ENCODE measurements at places on chromosomes 3 and 15.

DNA sequence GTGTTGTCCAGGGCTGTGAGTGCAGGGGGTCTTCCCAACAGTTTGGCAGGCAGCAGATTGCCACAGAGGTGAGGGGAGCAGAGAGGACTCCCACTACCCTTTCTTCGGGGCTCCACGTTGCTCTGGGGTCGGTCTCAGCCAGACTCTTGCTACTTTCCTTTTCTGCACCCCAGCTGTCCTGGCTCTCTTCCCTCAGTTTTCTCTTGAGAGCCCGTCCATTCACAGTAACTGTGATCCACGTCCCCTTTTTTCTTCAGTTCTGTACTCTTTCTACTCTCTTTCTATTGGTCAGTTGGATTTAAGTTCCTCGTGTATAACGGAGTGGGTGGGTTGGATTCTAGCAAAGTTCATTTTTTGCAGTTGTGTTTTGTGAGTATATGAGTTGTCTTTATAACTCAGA, 105.8 kb downstream of the UNC13C start:
- peak; percentile 68 for DNase-seq

DNA sequence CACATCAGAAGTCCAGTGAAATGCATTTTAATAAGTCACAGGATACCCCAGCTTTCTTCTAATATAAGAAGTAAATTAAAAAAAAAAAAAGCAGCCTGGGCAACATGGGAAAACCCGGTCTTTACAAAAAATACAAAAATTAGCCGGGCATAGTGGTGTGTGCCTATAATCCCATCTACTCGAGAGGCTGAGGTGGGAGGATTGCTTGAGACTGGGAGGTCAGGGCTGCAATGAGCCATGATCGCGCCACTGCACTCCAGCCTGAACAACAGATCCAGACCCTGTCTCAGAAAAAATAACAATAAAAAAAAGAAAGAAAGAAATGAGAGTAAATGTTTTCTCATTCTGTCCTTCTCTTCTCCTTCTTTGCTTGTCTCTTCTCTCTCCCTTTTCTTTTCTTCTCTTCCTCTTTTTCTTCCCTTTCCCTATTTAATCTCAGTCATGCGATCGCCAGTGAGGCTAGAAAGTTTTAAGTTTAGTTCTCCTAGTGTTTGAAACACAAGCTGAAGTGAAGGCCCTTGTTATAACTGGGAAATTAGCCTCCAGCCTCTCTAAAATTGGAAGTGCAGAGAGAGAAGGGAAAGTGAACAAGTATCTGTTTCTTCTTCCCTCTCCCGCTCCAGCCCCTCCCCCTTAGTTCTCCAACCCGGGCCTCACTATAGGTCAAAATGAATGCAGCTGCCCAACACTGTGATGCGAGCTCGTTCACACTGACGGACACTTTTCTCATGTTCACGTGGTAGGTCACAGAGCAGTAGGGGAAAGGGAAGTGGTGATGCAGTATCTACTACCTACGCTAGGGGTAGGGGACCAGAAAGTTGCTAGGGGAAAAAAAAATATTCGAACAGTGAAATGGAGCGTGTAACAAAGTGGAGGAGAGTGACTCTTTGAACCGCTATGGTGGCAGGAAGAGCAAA, 23.5 kb upstream of the TSC22D2 start:
- peak; percentile 83 for DNase-seq

GRCh38 chr3:9793161-9793781, 389 bp downstream of the ARPC4 start:
- peak; percentile 40 for DNase-seq

- DNase-seq, result no peak
Observed at GRCh38 chr15:31485431-31485830, 158.8 kb downstream of the KLF13 start.

- peak; percentile 38 for DNase-seq
Observed at GRCh38 chr3:80688814-80689213, 921.0 kb upstream of the ROBO1 start.

DNA sequence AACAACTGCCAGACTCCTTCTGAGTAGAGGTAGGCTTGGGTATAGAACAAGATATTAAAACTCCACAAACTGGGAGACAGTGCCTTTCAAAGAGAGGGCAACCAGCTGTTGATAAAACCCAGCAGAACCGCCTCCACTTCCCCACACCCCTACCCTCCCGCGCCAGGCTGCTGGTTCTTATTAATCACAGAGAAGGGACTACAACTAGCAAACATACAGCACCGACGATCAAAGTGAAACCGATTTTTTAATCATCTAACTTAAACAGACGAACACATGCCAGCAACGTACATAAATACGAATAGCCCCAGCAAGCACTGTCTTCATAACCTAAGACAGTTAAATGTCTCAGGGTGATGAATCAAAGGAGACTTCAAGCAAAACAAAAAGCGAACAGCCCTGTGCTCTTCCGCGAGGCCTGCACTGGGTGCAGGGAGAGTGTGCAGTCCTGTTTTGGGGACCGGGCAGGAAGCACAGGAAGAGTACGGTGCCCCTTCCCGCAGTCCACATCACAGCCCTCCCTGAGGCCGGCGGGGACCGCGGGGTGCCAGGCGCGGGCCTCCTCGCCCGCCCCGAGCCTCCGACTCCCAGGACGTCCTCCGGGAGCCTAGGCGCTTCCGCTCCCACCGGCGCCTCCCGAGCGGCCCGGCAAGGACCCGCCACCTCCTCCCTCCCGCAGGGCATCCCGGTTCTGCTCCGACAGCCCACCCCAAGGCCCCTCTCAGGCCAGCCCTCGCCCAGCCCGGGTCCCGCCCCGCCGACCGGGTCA, 75.1 kb upstream of the VGLL4 start:
- peak; percentile 65 for DNase-seq

GRCh38 chr15:91135201-91136130, 35.4 kb downstream of the SV2B start:
- no peak for DNase-seq

DNA sequence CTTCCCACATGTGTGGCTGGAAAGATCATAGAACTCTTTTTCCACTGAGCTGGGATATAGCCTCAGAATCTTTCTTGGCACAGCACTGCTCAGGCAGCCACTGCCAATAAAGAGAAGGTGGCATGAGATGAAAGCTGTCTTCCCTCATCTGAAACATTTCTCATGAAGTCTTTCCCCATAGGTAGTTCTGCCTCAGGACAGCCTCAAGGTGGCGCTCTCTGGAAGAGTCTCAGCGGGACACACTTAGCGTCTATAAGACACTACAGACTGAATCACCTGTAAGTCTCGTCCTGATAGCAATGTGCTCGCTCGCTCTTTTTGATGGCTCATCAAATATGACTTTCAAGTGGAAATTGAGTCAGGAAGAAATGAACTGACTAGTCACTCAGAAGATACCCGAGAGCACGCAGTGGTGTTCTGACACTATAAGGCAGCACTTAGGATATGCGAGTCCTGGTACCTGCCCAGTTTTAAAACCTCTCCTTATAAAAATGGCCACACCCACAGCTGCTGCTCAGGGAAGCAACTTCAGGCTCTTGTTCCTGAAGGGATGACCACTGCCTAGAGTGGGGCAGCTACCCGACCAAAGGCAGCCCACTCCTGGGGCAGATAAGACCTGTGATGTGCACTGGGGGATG, 269.5 kb downstream of the SUCLG2 start:
- peak; percentile 64 for DNase-seq

DNA sequence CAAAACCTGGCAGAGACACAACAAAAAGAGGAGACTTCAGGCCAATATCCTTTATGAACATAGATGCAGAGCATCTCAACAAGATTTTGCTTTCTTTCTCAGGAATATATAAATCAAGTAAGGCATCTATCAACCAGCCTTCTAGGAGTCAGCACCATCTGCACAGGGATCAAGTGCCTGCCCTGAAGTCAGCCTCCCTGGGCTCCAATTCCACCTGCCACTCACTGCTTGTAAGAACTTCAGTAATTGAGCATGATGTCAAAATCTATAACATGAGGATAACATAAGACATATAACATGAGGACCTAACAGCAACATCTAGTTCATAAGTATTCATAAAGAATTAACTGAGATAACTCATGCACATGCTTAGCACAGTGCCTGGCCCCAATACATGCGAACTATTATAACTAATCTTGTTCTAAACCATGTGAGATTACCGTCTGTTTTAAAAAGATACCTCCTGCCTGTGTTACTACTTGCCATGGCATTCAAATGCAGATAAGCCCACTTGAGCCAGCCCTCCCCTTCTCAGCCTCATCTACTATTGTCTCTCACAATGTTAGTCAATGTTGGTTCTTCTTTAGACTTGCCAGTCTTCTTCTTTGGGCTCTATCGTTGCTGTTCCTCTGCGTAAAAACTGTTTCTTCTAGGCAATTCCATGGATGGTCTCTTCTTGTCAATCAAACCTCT, 91.6 kb downstream of the PLD1 start:
- DNase-seq, result no peak

DNA sequence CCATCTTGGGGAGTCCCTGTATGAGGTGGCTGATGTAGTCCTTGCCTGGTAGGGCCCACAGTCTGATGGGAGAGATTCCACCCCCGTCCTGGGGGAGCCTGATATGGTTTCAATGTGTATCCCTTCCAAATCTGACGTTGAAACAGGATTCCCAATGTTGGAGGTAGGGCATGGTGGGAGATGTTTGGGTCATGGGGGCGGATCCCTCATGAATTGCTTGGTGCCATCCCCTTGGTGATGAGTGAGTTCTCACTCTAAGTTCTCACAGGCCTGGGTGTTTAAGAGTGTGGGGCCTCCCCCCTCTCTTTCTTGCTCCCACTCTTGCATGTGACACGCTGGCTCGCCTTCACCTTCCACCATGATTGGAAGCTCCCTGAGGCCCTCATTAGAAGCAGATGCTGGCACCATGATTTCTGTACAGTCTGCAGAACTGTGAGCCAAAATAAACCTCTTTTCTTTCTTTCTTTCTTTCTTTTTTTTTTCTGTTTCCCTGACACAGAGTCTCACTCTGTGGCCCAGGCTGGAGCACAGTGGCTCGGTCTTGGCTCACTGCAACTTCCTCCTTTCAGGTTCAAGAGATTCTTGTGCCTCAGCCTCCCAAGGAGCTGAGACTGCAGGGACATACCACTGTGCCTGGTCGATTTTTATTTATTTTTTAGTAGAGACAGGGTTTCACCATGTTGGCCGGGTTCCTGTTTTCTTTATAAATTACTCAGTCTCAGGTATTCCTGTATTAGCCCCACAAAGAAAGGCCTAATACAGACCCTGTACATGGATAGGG, 28.6 kb downstream of the ITGA11 start:
- DNase-seq, result no peak

- DNase-seq, result peak; percentile 8
Observed at GRCh38 chr15:98154863-98155262, 194.4 kb downstream of the ARRDC4 start.

GRCh38 chr15:92393980-92394308, 263 bp downstream of the ST8SIA2 start:
- peak; percentile 46 for DNase-seq

- DNase-seq, result no peak
Observed at GRCh38 chr3:174532776-174533175, 326.4 kb upstream of the NAALADL2 start.

- no peak for DNase-seq
Observed at GRCh38 chr3:185912512-185912911, 25.3 kb downstream of the TRA2B start.

- no peak for DNase-seq
Observed at GRCh38 chr15:64348455-64348854, 7.5 kb downstream of the CSNK1G1 start.

DNA sequence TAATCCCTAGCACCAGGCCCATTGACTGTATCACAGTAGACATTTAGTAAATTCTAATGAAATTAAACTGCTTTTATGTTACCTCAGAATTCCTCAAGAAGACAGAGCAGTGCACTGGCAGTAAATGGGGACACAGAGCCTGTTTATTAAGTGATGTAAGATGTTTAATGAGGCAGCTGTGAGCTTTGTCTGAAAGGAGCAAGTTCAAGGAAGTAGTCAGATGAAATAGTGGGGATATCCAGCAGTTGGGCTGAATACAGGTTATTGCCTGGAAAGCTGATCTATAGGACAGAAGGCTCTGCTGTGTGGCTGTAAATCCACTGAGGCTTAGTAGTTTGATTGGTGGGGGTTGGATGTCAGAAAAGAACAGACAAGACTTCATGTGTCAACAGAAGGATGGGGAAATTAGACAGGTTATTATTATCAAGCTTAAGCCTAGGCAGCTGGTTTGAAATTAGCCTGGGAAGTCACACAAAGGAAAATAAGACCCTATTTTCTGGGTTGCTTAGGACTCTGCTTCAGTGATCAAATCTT, 62.2 kb downstream of the PFN2 start:
- no peak for DNase-seq

DNA sequence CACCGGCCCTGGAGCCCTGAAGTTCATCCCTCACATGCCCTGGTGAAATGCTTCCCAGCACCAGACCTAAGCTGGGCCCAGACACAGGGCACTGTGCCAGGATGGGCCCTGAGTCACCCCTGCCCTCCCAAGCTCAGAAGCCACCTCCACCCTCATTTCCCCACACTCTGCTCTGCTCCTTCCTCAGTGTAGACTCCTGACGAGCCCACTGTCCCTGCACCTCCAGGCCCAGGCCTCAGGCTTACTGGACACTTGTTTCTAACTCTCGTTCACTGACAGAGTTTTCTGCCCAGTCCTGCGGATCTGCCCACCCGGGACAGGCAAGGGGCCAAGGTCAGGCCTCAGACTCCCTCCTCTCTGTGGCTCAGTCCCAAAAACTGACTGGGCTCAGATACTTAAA, 112.6 kb upstream of the RNF7 start:
- no peak for DNase-seq

- DNase-seq, result no peak
Observed at GRCh38 chr3:161420746-161421145, 49.4 kb upstream of the SPTSSB start.

GRCh38 chr3:177795859-177796258, 598.6 kb upstream of the TBL1XR1 start:
- no peak for DNase-seq

DNA sequence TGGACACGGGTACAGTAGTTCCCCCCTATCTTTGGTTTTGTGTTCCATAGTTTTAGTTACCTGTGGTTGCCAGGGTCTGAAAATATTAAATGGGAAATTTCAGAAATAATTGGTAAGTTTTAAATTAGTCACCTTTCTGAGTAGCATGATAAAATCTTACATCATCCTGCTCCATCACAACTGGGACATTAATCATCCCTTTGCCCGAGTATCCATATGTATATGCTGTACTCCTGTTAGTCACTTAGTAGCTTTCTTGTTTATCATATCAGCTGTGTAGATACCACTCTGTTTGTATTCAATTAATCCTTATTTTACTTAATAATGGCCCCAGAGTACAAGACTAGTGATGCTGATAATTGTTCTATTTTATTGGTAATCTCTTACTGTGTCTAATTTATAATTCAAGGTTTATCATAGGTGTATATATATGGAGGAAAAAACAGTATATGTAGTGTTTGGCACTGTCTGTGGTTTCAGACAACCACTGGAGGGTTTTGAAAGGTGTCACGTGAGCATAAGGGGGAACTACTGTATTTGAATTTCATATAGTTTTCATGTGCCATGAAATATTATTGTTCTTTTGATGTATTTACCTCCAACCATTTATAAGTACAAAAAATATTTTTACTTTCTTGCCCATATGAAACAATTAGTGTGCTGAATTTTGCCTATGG, 41.4 kb downstream of the CTDSPL2 start:
- DNase-seq, result no peak

DNA sequence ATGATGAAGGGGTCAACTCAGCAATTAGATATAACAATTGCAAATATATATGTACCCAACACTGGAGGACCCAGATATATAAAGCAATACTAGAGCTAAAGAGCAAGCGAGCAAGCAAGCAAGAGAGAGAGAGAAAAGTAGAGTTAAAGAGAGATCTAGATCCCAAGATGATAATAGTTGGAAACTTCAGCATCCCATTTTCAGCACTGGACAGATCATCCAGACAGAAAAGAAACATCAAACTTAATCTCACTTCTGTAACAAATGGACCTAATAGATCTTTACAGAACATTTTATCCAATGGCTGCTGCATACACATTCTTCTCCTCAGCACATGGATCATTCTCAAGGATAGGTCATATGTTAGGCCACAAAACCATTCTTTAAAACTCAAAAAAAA, 23.2 kb downstream of the PEAK1 start:
- DNase-seq, result no peak
